ENCODE measurements at places on chromosomes 12 and 14. TPM values are rescaled to one million over a fixed set of nuclear protein-coding genes. Genes with fewer than 3 reads are reported as not detected.

- no peak for DNase-seq
Measured at GRCh38 chr14:21099596-21099985, 1.1 kb upstream of the ZNF219 start.

FAM234B gene
- 11.4 TPM for polyA plus RNA-seq

CLECL1 gene
- 0.21 TPM for polyA plus RNA-seq

TAS2R14 gene
- 5.1 TPM for polyA plus RNA-seq

GRCh38 chr12:25051656-25052195 lies 102.8 kb upstream of the BCAT1 start:
- DNase-seq = no peak

OLR1 gene
- polyA plus RNA-seq = 1.3 TPM

- DNase-seq = no peak
Measured at GRCh38 chr12:3285570-3285969, 205.4 kb upstream of the PRMT8 start.

KRT7 gene
- 83.1 TPM for polyA plus RNA-seq

DNA sequence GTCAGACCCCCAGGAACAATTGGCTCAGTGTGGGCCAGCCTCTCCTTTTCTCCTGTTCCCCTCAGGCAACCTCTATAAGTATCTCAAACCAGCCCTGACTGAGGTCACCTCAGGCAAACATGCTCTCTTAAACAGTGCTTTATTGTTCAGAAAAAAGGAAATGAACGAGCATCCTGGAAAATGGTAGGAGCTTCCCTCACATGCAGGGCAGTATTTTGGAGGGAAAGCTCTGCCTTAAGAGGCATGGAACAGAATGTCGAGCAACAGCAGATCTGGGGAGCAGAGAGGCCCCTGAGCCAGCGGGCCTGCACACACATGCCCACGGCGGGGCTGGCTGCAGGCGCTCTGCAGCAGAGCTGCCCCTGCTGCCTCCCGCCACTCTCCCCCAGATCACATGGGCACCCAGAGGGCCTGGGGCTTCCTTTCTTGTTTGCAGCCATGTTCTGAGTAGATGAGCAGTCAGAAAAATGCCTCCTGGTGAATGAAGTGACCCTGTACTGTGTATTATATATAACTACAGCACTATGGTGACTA lies 42.0 kb downstream of the MOK start:
- no peak for DNase-seq

KLHL33 gene
- polyA plus RNA-seq = 0.27 TPM

DNA sequence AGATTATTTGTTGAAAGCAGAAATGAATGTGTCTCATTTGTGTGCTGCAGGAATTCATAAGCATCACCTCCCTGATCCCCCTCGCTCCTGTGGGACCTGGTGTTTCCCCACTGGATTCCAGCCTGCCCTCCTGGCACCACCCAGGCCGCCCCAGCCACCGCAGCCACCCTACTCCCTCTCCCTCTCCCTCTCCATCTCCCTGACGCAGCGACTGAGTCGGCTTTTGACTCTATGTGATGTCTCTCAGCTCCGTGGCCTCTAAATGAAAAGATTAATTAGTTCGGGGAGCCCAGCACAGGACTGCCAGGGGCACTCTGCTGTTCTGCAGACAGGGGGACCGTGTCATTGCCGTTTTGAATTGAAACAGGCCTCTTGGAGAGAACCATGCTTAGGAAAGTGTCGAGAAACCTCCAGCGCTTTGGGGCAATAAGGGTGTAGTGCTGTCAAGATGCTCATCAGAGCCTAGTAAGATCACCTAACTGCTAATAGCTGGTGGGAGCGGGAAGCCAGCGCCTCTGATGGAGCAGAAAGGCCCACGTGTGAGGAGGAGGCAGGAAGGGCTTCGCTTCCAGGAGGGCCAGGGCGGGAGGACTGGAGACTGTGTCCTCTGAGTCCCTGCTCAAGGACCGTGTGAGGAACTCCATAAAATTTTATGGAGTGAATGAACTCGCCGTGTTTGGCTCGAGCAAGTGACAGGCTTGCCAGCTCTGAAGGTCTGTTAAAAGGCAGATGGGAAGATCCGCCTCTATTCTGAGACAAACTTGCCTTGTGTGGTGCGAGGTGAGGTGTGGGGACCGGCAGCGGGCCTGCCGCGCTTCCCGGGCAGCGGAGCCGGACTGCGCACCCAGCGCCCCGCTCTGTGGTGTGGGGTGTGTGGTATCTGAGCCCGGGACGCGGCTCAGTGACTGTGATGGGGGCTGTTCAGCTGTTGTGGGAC lies 157.4 kb upstream of the C14orf180 start:
- peak; percentile 78 for DNase-seq

- DNase-seq = peak; percentile 88
Measured at GRCh38 chr12:6195665-6196535, 4.3 kb upstream of the CD9 start.

- DNase-seq = peak; percentile 54
Measured at GRCh38 chr14:78959674-78960264, 789.6 kb downstream of the NRXN3 start.

DNA sequence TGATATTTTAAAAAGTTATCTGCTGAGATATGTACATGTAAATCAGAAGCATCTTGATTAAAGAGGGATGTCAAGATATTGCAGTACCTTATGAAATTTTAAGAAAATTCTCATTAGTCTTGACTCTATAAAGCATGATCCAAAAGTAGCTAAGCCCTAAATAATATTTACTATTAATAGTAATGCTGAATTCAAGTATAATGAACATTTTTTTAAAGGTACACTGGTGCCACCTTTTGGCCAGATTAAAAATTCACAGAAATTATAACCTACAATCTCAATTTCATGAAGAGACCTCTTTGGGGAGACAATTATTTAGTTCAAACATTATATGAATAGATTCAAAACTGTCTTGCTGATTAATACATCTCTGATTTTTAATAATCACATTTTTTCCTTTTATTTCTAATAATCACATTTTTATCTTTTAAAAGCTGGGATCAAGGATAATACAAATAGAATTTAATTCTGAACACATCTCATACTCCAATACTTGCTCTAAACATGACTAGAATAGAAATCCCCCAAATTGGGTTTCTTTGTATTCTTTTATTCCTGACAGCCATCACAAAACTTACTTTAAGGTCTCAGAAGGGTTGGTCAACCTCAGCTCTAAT lies 13.4 kb downstream of the AKAP5 start:
- no peak for DNase-seq

ACSM4 gene
- not detected for polyA plus RNA-seq

GRCh38 chr12:45379261-45379660 lies 163.4 kb downstream of the ANO6 start:
- DNase-seq = no peak

DNA sequence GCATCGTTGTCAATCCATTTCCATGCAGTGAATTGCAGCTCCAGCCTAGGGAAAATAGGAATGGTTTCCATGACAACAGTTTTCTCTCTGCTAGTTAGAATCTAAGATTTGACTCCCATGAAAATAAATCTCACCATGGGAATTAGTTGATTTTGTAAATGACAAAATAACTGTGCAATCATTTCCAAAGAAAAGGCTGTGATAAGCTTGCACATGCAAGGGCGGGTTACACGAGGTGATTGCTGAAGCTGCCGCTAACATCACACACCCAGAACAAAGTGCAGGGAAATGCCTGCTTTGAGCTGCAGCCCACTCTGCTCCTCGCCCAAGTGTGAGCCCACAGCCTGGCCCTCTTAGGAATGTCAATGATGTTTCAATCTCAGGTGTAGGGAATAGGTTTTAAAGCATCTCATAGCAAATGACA lies 53.8 kb downstream of the TRIM9 start:
- DNase-seq = no peak

KERA gene
- not detected for polyA plus RNA-seq

ACVRL1 gene
- polyA plus RNA-seq = 34.3 TPM

GRCh38 chr14:70808416-70809224 lies 693 bp downstream of the MAP3K9 start:
- DNase-seq = no peak

DNA sequence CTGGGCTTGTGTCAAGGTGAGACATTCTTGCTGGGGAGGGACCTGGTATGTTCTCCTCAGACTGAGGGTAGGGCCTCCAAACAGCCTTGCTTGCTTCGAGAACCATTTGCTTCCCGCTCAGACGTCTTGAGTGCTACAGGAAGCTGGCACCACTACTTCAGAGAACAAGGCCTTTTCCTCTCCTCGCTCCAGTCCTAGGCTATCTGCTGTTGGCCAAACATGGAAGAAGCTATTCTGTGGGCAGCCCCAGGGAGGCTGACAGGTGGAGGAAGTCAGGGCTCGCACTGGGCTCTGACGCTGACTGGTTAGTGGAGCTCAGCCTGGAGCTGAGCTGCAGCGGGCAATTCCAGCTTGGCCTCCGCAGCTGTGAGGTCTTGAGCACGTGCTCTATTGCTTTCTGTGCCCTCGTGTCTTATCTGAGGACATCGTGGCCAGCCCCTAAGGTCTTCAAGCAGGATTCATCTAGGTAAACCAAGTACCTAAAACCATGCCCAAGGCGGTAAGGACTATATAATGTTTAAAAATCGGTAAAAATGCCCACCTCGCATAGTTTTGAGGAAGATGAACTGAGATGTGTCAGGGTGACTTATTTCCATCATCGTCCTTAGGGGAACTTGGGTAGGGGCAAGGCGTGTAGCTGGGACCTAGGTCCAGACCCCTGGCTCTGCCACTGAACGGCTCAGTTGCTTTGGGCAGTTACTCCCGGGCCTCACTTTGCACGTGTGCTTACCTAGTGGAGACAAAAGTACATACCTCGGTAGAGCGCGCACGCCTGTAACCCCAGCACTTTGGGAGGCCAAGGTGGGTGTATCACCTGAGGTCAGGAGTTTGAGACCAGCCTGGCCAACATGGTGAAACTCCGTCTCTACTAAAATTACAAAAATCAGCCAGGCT lies 4.3 kb downstream of the GAPDH start:
- no peak for DNase-seq

- DNase-seq = no peak
Measured at GRCh38 chr14:78512021-78512420, 341.8 kb downstream of the NRXN3 start.

DNA sequence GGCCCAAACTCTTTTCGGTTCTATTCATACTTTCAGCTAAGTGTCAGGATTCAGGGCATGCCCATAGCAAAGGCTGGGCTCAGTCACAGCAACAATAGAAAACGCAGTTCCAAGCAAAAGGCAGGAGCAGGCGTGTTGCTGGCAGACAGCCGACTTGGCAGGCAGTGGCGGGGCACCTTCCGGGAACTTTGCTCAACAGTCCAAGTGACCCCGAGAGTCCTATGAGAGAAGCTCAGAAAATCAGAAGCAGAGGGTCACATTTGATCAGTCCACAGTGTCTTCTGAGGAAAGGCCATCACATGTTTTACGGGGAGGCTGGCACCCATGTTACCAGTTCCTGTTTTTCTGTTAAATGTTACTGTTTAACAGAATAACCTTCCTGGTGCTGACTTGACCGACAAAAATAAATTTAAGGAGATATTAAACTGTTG lies 115.0 kb downstream of the DACT1 start:
- no peak for DNase-seq

GPR65 gene
- polyA plus RNA-seq = 0.44 TPM

DNA sequence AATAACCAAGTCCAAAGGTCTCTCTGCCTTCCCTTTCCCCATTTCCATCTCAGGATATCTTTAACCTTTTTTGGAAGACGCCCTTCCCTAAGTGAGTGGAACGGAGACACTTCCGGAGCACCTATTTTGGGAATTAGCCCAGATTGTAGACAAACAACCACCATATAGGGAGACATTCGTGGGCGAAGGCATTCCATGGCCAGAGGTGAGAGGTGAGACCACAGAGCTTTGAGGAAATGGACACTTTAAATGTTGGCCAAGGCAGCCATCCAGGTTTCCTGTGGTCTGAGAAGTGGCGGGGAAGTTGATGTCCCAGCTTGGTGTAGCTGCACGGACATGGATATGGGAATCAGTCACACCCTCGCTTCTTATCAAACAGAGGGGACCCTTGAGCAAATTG lies 69.4 kb upstream of the BDKRB2 start:
- DNase-seq = no peak

DNA sequence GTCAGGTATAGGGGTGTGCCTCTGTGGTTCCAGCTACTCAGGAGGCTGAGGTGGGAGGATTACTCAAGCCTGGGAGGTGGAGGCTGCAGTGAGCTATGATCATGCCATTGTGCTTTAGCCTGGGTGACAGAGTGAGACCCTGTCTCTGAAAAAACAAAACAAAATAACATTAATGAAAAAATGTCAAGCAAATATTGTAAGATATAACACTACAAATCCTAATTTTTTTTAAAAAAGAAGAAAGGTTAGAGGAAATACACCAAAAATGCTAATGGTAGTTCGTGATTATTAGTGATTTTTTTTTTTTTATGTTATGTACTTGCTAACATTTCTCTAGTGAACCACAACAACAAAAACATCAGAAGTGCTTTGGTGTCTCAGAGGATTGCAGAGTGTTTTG lies 47.7 kb downstream of the TSPAN9 start:
- no peak for DNase-seq

DNA sequence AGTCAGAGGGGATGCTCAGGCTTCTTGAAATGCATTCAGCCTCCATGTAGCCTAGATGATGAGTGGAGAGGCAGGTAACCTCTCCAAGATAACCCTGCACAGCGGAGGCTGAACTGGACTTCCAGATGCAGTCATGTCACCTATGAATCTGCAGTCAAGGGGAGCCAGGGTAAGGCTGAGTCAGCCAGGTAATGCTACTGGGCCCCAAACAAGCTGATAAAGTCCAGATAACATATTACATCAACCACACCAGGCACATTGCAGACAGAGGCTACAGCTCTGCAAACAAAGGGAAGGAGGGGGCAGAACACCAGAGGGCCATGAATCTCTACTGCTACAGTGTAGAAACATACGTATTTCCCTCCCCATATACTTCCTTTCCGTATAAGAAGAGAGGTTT lies 14.0 kb downstream of the RNASE9 start:
- DNase-seq = no peak

GARIN6 gene
- 0.12 TPM for polyA plus RNA-seq

PPM1A gene
- polyA plus RNA-seq = 70.0 TPM

DNA sequence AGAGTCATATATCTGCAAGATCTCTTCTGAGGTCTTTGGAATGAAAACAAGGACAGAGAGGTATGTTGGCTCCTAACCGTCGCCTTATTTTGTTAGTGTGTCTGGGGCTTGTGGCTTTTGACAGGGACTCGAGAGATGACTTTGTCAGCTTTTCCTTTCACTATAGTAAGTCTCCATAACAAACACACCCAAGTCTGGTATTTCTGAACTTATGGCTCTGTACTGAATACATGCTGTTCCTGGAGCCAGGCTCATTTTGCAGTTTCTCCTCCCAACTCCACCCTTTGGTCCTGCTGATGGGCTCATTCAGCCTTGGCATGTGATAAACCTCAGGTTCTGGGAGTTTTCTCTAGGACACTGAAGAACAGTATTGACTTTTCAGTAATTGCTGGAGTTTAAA lies 27.7 kb upstream of the TMED10 start:
- no peak for DNase-seq

DNA sequence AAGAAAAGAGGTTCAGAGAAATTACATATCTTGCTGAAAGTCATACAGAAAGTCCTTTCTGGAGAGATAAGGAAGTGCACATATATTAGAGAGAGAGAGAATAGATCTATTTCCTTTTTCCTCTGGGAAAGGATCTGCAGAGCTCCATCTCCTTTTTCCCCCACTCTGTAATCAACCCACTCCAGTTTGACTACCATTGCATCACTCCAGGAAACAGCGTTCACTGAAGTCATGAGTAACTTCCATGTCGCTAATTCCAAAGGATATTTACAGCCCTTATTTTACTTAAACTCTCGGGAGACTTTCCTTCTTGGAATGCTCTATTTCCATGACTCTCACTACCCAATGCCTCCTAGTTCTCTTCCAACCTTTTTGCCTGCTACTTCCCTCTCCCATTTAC lies 72.5 kb upstream of the PARP11 start:
- no peak for DNase-seq
